ENCODE measurements at places on chromosomes 2 and 18. TPM values are rescaled to one million over a fixed set of nuclear protein-coding genes. Genes with fewer than 3 reads are reported as not detected.

- DNase-seq: no peak
These were observed 214.4 kb downstream of the GLI2 start for GRCh38 chr2:120949957-120950590.

DNA sequence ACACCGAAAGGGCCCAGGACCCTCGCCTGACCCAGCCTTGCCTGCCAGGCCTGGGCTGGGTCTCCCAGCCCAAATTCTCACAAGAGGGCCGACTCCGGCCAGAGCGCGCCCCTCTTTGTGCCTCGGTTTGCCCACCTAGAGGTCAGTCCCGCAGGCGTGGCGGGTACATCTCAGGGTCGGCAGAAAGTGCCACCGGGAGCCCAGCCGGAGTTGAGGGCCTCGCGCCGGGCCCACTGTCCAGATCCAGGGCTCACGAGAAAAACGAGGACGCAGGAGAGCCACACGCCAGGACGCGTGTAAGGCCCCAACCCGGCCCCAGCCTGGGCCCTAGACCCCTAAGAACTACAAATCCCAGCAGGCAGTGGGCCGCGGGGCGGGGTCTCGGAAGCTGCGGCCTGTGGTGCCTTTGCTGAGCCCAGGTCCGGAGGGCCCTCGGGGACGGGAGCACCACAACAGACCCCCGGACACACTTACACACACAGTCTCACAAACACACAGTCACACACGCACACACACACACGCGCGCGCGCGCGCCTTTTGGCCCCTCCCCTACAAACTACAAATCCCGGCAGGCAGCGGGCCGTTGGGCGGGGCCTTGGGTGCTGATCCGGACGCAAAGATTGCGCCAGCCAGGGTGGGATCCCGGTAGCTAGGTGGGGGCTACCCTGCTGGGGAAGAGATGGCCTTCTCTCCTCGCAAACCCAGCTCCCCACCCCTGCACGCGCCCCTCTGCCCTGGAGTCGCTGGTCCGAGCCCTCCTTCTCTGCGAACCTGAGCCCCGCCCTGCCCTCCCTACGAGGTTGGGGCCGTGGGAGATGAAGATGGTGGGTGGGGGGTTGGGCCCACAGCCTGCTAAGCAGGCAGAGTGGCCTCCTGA lies at the start of gene SH2D6:
TSS of gene SH2D6 (plus strand) at position 583 of the 877 bp plus-strand sequence. CDS start 10,752 bp downstream, outside the sequence.
- peak; percentile 55 for DNase-seq

DNA sequence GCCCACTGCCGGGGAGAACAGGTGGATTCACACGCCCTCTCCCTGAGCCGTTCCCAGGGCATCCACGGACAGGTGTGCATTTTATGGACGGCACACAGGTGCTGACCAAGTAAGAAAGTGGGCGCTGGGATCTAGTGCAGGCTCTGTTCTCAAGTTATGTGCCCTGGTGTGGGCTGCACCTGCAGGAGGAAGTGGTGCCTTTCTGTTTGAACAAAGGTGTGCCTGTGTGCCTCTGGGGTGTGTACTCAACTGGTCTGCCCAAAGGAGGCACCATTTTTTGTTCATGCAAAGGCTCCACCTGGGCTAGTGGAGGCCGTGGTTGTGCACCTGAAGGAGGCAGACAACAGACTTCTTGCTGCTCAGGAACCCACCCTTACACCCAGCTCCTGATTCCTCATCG lies 88.2 kb upstream of the HK2 start:
- no peak for DNase-seq

DNA sequence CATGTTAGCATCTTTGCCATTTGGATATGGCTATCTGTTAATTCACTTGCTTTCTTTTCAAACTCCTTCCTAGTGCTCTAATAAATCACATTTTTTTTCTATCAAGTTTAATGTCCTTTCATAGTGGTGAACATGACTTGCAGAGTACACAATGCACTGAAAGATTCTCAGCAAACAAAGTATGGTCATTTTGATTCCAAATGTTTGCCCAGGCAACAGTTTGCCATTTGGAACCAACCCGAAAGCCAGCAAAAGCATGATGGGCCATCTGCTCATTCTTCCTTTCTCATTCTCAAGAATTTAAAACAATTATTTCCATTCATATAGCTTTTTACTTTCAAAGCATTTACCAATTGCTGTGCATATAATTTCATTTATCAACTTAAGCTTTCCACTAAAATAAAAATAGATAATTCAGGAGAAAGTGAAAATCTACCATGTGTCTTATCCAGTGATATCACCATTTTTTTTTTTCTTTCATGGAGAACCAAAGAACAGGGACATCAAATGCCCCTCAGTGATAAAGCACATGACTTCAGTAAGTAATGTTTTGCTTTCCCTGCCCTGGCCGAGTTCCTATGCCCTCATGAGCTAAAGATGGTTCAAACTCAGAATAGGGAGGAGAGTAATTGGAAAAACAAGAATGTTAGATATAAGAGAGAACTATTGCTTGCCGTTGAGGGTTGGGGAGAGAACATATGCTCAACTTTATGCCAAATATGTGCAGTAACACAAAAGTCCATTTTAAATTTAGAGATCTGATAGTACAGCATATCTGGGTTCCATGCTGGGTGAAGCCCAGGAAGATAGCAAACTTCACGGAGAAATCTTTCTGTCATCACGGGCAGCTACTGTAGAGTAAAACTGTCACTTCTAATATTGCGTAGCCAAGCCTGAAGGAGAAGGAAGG lies 62.1 kb downstream of the HNMT start:
- DNase-seq: no peak

DHRS9 gene
- total RNA-seq: 2.1 TPM
